ENCODE measurements at places on chromosomes 1 and 21. TPM values are rescaled to one million over a fixed set of nuclear protein-coding genes. Genes with fewer than 3 reads are reported as not detected.

IQCC gene
- total RNA-seq = 2.1 TPM

ATP1A4 gene
- total RNA-seq = not detected

C1orf185 gene
- total RNA-seq = not detected

KCNH1 gene
- 2.4 TPM for total RNA-seq

HSPA6 gene
- 3.1 TPM for total RNA-seq

TEX38 gene
- not detected for total RNA-seq

GPR137B gene
- 19.9 TPM for total RNA-seq

TMOD4 gene
- not detected for total RNA-seq

TTC13 gene
- 10.2 TPM for total RNA-seq

ZBTB8B gene
- total RNA-seq = not detected

SLC45A3 gene
- total RNA-seq = 7.6 TPM

CR1 gene
- not detected for total RNA-seq
